ENCODE measurements at places on chromosomes 12 and 14. TPM values are rescaled to one million over a fixed set of nuclear protein-coding genes. Genes with fewer than 3 reads are reported as not detected.
A peak's percentile ranks its signal among the peaks of the same experiment; 100 is the strongest.

GRCh38 chr14:77007975-77008421, 20.5 kb downstream of the IRF2BPL start:
- peak; percentile 93 for DNase-seq

Gene EIF2S3B
- total RNA-seq = 0.33 TPM

- DNase-seq = no peak
Measured at GRCh38 chr14:51844081-51844881, 16.1 kb upstream of the GNG2 start.

GRCh38 chr12:69254046-69254445, 14.7 kb downstream of the CPSF6 start:
- no peak for DNase-seq

DNA sequence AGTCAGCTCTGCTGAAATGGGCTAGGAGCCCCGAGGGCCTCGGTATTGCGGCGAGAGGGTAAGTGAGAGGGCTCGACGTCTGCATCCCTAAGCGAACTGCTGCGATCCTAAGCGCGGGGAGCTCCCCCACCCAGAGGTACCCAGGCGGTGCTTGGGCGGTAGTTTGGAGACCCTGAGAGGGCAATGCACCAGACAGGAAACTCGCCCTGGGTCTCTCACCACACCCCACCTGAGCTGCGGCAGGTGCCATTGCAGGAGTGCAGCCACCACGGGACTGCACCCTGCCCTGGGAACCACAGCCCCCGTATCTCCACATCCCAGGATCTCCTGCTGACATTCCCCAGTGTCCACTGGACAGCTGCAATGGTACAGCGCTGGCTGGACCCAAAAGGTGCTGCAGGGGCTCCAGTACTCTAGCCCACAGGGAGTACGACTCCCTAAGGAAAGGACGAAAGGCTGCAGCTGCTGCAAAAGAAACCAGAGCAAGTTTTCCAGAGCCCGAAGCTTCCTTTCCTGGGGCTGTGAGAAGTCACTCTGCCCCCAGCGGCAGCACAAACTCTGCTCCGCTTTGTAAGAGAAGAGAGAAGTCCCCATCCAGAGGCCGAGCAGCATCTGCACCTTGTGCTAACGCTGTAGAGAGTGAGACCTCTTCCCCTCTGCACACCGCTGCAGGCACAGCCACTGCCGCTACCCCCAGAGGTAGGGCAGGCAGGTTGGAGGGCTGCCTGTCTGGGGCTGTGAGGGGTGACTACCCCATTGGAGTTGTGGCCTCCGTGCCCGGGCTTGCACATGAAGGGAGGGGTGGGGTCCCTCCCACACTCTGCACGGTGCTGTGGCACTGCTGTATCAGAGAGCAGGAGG, 31.1 kb upstream of the MON2 start:
- no peak for DNase-seq

DNA sequence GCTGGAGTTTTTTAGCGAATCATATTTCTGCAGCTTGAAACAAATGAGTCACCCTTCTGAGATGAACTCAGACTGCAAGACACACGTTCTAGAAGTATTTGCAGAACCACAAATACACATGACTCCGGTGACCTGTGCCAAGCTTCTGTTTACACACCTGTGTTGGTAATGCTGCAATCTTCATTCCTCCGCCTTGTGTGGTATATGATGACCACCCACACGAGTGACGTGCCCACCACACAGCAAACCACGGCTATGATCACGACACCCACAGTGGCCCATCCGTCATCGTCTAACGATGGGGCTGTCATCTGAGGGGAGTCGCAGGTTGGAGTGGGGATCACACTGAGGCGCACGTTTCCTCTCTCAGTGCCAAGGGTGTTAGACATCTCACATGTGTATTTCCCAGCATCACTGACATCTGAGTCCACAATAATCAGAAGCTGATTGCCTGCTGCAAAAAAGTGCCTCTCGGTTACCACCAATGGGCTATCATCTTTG, 43.0 kb downstream of the LRIG3 start:
- no peak for DNase-seq

DNA sequence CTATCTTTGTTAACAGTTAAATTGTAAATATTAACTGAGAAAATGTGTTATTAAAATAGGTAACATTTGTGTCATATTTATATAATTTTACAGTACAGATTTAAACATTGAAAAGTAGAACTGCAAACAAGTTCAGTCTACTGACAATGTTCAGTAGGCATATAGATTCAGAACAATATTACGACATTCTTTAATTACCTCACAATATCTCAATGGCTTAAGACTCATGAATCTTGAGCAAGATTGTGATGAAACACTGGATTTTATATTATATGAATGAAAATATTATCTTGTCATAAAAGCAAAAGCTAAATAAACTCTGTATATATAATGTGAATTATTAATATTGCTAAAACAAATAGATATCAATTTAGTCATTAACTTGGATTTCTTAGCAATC, 194.9 kb downstream of the ADAMTS20 start:
- no peak for DNase-seq

- DNase-seq = no peak
Measured at GRCh38 chr14:105485739-105486162, 935 bp upstream of the CRIP1 start.

GRCh38 chr14:49405291-49405690, 180.9 kb downstream of the RPS29 start:
- no peak for DNase-seq

GRCh38 chr14:76129851-76130576, 21.7 kb upstream of the GPATCH2L start:
- DNase-seq = no peak

DNA sequence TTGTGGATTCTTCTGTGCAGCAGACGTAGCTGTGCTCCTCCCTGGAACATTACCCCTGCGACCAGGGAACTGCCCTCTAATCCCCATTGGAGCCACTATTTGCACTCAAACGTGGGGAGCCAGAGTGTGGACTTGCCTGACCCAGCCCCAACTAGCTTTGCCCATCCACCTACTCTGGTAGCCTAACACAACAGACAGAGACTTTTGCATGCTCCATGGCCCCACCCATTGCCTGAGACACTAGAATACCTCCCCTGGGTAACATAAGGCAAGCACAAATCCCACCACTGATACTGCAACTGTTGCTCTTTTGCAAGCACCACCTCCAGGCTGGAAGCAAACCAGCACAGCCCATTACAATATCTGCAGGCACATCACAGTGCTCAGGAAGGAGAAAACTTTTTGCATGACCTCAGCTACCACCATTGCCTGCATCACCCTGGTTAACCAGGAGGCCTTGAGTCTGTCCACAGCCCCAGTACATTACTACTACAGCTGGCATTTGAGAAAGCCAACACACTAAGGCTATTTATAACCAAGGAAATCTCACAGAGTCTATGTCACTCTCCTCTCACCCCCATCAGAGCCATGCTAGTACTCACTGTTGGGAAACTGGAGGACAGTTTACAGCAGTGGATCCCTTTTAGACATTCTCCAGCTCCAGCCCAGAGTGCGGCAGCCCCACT, 15.0 kb downstream of the CEP128 start:
- DNase-seq = no peak

GRCh38 chr14:94884616-94885230, 114.8 kb upstream of the GSC start:
- no peak for DNase-seq

DNA sequence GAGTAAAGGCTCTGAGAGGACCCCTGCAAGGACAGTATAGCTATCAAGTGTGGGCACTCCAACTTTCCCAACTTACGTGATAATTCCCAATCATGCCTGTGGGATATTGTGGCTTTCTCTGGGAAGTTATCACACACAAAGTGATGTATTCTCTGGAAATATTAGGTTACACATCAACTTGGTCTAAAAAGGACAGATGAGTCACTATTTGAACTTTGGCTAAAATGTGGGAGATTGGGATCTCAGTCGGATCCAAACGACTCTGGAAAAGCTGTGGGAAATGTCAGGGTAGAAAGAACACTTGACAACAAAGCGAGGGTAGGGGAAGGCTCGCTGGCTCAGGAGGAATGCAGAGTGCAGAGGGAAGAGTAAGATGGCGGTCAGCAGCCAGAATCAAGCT, 1048.9 kb downstream of the BCL11B start:
- DNase-seq = no peak

GRCh38 chr12:39028382-39028781, 123.0 kb upstream of the CPNE8 start:
- no peak for DNase-seq

Gene DDX24
- total RNA-seq = 172 TPM

DNA sequence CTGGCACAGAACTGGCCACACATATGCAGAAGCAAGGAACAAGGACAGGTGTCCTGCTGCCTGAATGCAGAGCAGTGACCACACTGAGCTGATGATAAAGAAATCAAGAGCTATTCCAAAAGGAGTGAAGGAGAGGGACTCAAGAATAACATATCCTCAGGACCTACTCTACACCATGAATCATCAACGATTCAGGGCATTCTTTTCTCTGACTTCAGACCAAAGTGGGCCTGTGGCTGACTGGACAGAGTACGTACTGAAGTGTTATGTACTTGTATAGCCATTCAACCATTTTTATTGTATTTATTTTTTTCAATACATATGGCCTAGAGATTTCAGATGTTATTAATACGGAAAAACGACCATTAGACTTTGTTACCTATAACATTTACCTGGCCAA, 177.5 kb upstream of the TMTC1 start:
- no peak for DNase-seq

Gene DIO2
- total RNA-seq = 2.3 TPM

Gene NELL2
- total RNA-seq = 9.9 TPM

DNA sequence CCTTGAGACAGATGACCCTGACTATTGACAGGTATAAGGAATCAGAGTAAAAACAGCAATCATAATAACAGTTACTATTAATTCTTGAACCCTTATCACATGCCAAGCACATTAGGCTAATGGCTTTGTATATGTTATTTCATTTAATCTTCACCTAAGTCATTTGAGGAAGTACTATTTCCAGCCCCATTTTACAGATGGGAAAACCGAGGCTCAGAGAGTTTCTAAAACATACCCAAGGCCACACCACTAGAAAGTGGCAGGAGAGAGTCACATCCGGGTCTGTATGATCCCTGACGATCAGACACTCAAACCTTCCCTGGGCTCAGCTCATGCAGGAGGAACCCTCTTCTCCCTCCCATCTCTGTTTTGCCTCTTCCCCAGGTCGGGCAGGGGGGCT, 209.5 kb downstream of the RBM19 start:
- no peak for DNase-seq
